Stimulated activated CD8-positive, alpha-beta memory T cell treated with anti-CD3 and anti-CD28 coated beads, Interleukin-15, amount 100 ng/mL, for 4 hours (primary cell): ENCODE measurements at places on chromosomes 3 and 15.

- no peak for DNase-seq
Observed at GRCh38 chr15:66454143-66454542, 43.4 kb downstream of the SNAPC5 start.

- no peak for DNase-seq
Observed at GRCh38 chr3:14376348-14377043, 25.9 kb upstream of the SLC6A6 start.

- no peak for DNase-seq
Observed at GRCh38 chr3:30020380-30020779, 586.0 kb upstream of the TGFBR2 start.

DNA sequence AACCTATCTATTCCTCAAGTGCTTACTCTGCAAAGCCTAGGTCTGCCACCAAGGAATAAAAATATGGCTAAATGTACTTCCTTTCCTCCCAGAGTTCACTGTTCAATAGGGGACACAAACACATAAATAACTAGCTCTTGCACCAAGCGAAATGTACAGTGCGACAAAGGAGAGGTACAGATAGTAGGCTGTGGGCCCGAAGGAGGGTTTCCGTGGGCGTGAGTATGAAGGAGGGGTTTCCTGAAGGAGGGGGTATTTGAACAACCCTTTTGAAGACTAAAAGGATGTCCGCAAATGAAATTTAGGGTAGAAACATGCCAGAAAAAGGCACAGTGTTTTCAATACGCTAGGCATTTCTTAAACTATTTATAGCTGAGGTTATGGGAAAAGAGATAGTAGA lies 207.9 kb downstream of the LPP start:
- DNase-seq, result no peak

DNA sequence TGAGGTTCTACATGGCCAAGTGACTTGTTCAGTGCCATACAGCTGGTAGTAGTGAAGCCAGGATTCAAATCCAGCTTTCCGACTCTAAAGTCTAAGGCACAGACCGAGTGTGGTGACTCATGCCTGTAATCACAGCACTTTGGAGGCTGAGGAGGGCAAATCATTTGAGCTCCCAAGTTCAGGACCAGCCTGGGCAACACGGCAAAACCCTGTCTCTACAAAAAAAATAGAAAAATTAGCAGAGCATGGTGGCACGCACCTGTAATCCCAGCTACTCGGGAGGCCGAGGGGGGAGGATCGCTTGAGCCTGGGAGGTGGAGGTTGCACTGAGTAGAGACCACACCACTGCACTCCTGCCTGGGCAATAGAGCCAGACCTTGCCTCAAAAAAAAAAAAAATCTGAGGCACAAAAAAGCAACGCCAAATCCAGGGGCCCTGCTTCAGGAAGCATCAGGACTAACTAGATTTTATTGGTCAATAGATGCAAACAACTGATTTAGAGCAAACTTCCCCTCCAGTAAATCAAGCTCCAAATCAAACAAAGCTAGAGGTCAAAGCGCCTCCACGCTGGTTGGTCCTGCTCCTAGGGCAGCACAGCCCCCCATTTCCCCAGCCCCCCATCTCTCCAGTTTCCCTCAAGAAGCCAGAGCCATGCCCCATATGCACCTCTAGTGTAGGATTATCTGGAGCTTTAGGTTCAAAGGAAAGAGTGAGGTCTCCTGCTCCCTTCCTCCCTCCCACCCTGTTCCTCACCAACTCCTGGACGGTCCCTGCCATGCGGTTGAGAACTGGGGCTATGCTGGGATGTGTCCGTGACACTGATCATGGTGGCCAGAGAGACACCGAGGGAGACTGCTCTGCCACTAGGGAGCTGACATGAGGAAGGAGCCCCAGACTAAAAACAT lies 2.9 kb upstream of the TNK2 start:
- DNase-seq, result no peak

DNA sequence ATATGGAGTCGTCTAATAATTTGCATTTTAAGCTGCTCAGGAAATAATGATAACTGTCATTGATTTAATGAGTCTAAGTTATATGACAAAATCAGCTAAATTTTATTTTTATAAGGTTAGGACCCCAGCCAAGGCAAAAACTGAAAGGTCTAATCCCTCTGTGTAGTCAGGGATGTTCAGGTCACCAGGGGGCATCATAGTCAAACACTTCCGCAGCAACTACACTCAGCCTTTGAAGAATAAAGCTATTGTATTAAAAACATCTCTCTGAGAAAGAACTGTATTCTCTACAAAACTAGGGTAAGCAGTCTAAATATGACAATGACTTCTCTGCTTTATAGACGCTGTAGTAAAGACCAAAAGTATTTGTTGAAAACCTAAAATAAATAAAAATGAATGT lies 15.0 kb downstream of the INTS14 start:
- no peak for DNase-seq

DNA sequence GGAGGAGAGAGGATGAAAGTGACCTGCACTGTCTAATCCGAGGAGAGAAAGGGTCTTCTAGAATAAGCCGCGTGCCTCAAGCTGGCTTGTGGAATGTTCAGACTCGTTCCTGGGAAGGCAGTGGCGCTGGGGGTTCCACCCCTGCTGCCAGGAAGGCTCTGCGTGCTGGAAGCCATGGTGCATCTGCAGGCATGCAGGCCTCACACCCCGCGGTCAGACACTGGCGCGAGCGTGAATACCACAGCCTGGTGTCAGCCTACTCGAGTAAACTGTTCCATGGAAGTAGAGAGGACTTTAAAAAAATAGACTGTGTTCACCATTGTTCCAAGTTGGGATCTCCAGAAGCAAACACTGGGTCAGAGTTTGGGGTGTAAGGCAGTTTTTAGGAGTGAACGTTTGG lies 25.9 kb upstream of the GABRG3 start:
- DNase-seq, result no peak
